A172 (cell line): ENCODE measurements at places on chromosomes 2 and 18. TPM values are rescaled to one million over a fixed set of nuclear protein-coding genes. Genes with fewer than 3 reads are reported as not detected.

SCG2 gene
- total RNA-seq = 1.7 and 2.2 TPM in 2 replicates

- DNase-seq = no peak
Observed at GRCh38 chr2:65931056-65931455, 498.7 kb upstream of the SPRED2 start.

DNA sequence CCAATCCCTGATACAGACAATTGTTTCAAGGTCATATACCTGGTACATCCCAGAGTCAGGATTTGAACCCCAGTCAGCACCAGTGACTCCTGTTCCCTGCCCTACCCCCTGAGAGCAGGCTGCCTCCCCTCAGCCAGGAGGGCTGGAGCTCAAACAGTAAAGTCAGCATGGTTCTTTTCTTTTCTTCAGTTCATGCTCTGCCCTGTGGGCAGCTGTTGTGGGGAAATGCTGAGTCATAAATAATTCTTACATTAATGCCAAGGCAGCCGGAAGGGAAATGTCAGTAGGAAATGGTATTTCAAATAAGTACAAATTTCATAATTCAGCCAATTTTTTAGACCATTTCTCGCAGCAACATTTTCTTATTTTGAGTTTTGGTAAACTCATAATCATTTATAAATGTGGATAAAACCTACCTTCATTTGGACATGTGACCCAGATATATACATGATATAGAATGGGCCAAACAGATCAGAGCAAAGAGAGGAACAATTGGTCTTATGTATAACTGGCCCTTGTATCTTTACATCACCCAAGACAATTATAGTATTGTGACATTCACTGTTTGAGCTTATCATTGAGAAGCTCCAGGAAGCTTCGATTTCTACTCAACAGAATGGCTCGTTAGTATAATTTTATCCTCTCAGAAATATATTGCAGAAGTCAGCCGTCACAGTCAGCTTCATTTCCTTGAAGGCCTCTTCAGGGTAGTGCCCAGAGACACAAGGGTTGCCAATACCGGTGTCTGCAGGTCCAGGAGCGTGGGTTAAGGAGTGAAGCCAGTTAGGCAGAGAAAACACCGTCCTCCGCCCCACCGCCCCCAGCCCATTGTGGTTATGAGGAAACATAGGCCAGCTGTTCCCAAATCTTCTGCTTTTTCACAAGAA, 28.0 kb upstream of the SCYGR1 start:
- peak; percentile 77 for DNase-seq

DNA sequence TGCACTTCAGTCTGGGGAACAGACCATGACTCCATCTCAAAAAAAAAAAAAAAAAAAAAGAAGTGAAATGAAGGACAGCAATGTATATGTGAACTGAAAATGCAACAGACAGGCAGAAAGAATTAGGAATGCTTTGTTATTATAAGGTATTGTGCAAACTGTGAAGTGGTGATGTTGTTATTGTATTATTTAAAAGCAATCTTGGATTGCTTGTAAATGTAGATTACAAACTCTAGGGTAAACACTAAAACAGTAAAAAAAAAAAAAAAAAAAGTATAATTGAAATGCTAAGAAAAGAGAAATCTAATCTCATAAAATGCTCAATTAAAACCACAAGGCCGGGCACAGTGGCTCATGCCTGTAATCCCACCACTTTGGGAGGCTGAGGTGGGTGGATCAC, 25.3 kb downstream of the DYM start:
- DNase-seq = no peak
